Stimulated activated CD4-positive, alpha-beta T cell treated with anti-CD3 and anti-CD28 coated beads, Interleukin-1b, Interleukin-23, amount 100 ng/mL, for 24 hours (primary cell): ENCODE measurements at places on chromosomes 12 and 14.

DNA sequence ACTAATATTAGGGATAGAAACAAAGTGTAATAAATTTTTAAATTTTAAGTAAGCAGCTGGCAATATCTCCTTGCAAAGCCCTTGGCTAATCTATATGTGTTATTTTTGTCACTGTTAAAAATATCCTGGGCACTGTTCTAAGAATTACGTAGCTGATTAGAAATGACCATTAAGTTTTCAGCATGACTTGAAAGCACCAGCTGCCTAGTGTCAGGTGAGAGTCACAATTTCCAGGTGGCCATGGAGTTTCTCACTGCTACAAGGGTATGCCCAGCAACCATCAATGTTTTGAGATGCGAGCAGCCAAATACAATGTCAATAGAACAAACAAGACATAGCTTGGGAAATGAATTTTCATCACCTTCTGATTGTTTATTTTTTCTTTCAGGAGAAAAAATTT lies 23.3 kb upstream of the GYS2 start:
- DNase-seq: no peak

GRCh38 chr12:24550609-24551008 lies 398.3 kb downstream of the BCAT1 start:
- no peak for DNase-seq

DNA sequence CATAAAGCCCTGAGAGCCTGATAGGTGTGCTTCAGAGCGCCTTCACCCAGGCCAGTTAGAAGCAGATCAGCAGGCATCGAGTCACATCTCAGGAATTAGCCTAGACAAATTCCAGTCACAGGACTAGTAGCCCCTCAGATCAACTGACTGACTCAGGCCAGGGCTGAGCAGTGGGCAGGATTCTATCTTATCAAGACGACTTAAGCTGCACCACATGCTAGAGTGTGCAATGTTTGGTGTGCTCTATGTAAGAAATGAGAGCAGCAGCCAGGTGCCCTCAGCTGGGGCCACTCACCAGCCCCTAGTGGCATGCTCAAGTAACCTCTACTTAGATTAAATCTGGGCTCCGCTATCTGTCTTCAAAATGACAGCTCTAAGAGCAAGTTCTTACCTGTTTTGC lies 19.7 kb upstream of the NGB start:
- no peak for DNase-seq

GRCh38 chr12:64627771-64628170 lies 17.5 kb downstream of the RASSF3 start:
- no peak for DNase-seq
